Heart left ventricle (tissue), 16 donors: ENCODE measurements at places on chromosomes 12 and 14. TPM values are rescaled to one million over a fixed set of nuclear protein-coding genes. Genes with fewer than 3 reads are reported as not detected.

GRCh38 chr12:15632708-15633107 is 156.5 kb downstream of the EPS8 start:
- DNase-seq: no peak

GRCh38 chr12:118137148-118137678 is 1.3 kb downstream of the PEBP1 start:
- no peak for DNase-seq

Gene SUDS3
- total RNA-seq: 32.1 TPM

Gene KRT74
- total RNA-seq: not detected

Gene TNFAIP2
- 33.5 TPM for total RNA-seq
